ENCODE measurements at places on chromosomes 3 and 15.
A peak's percentile ranks its signal among the peaks of the same experiment; 100 is the strongest.

DNA sequence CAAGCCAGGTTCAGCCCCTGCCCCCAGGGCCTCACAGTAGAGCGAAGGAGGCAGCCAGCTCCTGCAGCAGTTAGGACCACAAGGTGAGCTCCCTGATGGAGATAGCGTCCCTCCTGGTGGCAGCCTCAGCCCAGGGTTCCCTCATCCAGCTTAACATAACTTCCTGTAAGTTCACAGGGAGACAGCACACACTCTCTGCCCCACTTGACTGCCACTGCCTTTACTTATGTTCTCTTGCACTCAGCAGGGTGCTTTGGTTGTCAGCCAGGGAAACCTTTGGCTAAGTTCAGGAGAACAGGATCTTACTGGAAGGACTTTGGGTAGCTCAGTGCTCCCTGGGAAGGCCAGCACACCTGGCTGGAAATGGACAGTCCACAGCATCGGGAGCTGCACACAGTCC, 10.9 kb downstream of the KBTBD13 start:
- no peak for DNase-seq

GRCh38 chr3:190048932-190049441, 71.7 kb downstream of the P3H2 start:
- DNase-seq, result no peak

- no peak for DNase-seq
These were observed 14.1 kb downstream of the CCDC33 start for GRCh38 chr15:74250266-74250665.

DNA sequence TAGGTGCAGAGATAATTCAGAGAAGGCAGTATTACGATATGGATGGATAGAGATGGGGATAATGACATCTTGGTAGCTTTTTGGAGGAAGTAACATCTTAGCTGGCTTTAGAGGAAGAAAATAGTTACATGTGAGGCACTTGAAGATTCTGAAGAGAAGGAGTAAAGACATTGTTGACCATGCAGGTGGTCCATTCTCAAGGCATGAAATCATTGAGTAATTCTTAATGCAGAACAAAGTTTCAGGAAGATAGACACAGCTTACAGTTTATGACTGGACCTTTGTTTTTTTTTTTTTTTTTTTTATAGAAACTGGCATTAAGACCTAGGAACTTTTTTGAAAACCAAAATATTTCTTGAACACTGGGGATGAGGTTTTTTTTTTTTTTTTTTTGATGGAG, 28.2 kb downstream of the MBNL1 start:
- DNase-seq, result no peak

GRCh38 chr3:174767853-174768382, 91.2 kb upstream of the NAALADL2 start:
- no peak for DNase-seq

GRCh38 chr3:45640091-45640507, 45.5 kb downstream of the LIMD1 start:
- no peak for DNase-seq

GRCh38 chr3:58471025-58471887, 20.6 kb upstream of the KCTD6 start:
- DNase-seq, result no peak

GRCh38 chr3:120129718-120130513, 35.7 kb upstream of the GSK3B start:
- no peak for DNase-seq

DNA sequence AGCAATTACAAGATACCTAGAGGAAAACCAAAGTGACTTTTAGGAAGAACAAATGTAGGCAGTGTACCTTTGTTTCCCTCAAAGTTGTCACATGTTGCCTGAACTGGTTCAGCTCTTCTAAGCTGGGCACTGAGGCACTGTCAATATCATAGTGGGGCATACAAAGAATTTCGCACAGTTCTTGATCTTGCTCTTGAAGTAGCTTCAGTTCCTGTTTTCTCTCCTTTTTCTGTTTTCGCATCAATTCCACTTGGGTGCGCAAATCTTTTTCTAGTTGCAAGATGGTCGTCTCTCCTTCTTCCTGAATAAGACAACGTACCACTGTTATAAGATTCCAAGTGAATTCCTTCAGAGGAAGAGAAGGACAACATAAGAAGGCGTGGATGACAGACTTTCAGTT, 12.7 kb downstream of the PRC1 start:
- no peak for DNase-seq

- DNase-seq, result no peak
These were observed 109.3 kb downstream of the SHQ1 start for GRCh38 chr3:72738752-72739530.

GRCh38 chr15:74011610-74012009, 17.1 kb downstream of the PML start:
- no peak for DNase-seq

DNA sequence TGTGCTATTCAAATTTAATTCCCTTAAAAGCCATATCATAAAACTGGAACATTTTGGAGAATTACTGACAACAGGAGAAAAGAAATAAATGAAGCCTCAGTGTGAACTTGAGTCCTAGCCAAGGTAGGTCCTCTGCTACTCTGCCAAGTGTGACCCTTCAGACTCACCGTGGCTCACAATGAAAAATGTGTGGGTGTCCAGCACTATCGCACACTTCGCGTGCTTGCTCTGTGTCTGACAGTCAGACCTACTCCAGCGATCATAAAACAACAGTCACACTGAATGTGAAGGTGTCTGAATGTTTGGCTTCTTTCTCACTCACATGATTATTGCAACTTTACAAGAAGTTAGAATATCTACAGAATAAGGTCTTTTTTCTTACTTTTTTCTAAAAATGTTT, 65.8 kb upstream of the TRA2B start:
- DNase-seq, result no peak

DNA sequence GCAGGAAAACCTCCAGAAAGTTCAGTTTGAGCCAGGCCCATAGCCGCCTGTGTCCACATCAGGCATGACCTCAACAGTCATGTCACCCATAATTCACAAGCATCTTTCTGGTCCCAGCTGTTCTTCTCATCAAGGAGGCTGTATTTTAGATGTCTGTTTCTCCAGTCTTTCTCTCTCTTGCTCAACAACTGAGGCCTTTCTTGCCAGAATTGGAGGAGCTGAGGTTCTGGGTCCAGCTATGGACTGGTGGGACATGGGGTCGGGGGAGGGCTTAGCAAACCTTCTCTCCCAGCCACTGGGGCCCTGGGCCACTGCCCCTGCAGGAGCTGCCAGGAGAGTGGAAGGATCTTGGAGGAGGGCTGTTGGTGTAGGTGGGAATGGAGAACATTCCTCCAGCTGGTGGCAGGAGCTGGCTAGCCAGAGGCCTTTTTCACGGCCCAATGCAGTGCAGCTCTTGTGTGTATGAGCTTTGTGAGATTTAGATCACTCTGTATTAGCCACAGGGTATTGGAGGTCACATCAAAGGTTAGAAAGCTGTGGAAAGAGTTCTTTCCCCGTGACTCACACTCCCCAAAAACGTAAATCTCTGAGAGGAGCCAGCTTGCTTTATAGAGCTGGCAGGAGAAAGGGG, 23.5 kb downstream of the MAGEF1 start:
- DNase-seq, result no peak

- DNase-seq, result no peak
These were observed 10.3 kb downstream of the ALG1L2 start for GRCh38 chr3:130091958-130092357.

DNA sequence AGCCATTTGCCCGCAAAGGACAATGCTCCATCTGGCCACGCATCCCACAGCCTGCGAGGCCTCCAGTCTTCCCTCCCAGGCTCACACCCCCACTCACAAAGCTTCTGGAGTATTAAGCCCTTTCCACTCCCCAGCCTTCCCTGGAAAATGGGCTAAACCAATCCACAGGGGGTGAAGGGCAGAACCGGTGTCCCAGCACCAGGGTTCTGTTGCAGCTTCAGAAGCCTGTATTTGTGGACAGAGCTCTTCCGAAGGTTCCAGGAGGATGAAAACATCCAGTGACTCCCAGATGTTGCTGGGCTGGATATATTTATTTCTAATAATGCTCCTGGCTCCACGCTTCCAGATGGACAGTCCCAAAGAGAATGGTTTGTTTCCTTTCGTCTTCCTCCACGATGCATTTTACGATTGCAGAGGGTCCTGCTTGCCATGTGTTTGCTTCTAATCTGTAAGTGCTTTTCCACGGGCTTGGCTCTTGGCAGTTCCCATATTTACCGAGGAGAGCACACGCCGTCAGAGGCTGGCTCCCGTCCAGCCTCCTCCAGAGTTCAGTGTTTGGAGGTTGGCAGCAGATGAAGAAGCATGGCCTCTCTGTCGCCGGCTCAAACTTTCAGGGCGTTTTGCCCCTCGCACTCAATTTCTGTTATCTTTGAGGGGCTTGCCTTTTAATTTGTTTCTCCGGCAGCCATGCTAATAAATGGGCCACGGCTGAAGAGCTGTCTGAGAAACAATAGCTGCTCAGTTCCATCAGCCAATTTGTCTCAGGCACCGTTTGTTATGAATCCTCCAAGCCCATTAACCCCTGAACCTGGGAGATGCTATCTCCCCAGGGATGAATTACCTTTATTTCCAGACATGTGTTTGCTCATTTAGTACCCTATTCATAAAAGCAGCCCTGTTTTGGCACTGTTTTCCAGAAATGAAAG, 367.9 kb upstream of the PROK2 start:
- no peak for DNase-seq

DNA sequence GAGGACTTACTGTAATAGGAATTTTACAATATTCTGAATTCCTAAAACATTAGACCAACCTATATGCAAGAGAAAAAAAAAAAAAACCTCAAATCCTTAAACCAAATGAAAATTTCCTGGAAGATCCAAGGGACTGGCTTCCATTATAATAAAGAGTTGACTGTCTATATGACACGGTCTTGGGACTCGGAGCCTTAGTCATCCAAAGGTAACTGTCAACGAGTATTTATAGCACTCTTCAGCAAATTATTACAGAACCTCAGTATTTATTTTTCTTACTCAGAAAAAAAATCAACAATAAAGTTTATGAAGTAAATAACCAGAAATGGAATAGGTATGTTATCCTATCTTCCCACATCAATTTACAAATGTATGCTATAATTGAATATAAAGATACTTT, 66.0 kb downstream of the TTBK2 start:
- DNase-seq, result no peak

DNA sequence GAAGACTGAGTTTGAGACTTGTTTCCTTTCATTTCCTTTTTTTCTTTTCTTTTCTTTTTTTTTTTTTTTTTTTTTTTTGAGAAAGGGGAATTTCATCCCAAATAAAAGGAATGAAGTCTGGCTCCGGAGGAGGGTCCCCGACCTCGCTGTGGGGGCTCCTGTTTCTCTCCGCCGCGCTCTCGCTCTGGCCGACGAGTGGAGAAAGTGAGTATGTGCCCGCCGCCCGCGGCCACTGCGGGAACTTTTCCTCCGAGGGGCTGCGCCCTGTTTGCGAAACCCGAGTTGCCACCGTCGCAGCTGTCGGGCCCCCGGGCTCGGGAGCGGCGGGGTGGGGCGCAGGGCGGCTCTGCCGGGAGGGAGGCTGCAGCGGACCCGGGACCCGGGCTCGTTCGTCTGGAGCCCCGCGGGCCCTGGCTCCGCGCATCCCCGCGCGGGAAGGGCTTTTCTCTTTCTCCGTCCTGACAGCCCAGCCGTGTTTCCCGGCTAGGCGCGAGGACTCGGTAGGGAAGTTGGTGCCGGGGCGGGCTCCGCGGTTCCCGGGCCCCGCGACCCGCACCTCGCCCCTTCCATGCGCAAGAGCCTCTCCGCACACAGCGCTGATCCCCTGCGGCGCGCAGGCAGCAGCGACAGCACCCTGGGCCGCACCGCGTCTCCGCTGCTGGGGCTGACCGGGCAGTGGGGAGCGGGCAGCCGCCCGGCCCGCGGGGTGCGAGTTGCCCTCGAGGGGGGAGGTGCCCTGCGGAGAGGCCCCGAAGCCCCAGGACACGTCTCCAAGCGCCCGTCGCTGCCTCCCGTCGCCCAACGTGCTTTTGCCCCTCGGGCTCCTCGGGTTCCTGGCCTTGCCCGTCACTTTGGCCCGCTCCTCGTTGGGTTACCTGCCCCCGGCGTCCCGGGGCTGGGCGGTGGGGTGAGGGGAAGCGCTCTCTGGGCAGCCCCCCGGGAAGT, 1.4 kb downstream of the IGF1R start:
- DNase-seq, result no peak

GRCh38 chr15:92808598-92809063, 91.5 kb upstream of the CHD2 start:
- no peak for DNase-seq

GRCh38 chr3:187920913-187921312, 175.6 kb upstream of the BCL6 start:
- DNase-seq, result no peak

DNA sequence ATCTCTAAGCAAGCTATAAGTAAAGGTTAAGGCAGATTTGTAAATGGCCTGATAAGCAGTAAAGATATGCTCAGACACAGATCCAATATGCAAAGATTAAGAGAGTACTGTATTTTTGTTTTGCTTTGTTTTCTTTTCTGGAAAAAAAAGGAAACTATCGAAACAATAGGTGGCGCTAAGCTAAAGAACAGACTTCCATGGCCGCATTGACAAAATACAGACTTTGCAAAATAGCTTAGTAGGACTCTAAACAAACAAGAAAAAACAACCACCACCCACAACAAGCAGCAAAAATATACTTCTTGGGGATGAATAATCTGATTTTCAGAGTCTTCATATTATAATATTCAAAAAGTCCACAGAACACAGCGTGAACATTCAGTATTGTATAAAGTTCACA, 758.4 kb upstream of the ROBO1 start:
- no peak for DNase-seq

GRCh38 chr15:66765478-66766281, 63.6 kb downstream of the SMAD6 start:
- no peak for DNase-seq

- DNase-seq, result no peak
These were observed 27.3 kb downstream of the RNU5B-1 start for GRCh38 chr15:65331811-65332210.

DNA sequence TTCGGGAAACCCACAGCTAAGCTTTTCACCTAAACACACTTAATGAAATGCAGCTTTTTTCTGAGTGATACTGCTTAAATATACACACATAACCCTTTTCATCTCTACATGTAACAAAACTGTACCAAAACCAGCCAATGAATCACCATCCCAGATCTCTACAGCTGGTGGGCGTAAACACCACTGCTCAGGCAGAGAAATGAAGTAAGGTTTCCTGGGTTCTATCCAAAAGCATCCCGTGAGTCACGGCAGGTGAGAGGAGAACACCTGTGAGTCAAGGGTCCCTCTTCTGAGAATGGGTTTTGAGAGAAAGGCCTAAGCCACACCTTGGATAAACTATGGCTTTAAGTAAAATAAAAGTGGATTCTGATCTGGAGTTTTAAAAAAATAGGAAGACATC, 2.6 kb downstream of the CLDN1 start:
- DNase-seq, result no peak

DNA sequence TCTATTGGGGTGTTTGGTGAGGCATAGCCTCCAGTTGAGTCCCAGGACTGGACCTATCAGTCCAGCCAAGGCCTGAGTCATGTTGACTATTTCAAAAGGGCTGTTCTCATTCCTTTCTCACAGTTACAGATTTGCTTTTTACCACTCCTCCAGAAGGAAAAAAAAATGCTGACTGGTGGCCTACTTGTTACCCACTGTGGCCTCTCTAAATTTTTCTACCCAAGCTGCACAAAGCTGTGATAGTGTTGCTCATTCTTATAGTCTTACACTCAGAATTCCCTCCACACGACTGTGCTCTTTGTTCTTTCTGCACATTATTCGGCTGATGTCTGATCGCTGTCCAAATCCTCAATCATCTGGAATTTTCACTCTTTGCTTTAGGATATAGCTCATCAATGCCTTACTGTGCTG, 1142.2 kb downstream of the IGSF11 start:
- DNase-seq, result no peak

GRCh38 chr3:190321789-190322603, at the start of gene CLDN1:
TSS of gene CLDN1 (minus strand) at chr3:190322446. CDS start at chr3:190322206, 240 bp downstream.
- peak; percentile 81 for DNase-seq

GRCh38 chr3:153892126-153892525, 229.1 kb upstream of the ARHGEF26 start:
- no peak for DNase-seq

Measured in NT2/D1 (cell line).